ENCODE measurements at places on chromosomes 12 and 14.
A peak's percentile ranks its signal among the peaks of the same experiment; 100 is the strongest.

- no peak for DNase-seq
These were observed 4.4 kb upstream of the M6PR start for GRCh38 chr12:8953773-8954402.

- DNase-seq = no peak
These were observed 119.4 kb upstream of the PLEKHA5 start for GRCh38 chr12:19010087-19010486.

DNA sequence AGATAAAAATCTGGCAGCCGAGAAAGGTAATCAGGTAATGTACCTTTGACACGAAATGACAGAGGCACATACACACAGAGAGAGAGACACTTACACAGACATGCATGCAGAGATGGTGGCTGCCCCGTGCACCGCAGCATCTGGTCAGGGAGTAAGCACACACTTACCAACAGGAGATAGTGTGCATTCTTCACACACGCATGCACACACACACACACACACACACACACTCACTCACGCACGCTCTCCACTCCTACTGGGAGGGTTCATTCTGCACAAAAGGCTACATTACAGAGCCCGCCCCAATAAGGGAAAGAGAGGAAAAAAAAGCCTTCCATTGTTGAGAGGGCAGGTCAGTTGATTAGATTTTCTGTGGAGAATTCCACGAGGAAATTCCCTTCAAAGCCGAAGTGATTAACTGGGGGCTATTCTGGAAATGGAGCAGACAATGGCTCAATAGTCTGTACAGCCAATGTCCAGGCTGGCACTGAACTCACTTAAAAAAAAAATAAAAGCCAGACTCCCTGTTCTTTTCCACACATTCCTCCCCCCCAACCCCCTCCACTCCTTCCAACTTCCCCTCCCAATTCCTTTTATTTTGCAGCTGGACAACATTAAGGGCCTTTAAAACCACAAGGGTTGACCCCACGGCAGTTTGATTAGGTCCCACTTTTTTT lies 1.4 kb upstream of the SOX5 start:
- DNase-seq = peak; percentile 10

GRCh38 chr12:29710104-29710503 lies 73.6 kb downstream of the TMTC1 start:
- no peak for DNase-seq

DNA sequence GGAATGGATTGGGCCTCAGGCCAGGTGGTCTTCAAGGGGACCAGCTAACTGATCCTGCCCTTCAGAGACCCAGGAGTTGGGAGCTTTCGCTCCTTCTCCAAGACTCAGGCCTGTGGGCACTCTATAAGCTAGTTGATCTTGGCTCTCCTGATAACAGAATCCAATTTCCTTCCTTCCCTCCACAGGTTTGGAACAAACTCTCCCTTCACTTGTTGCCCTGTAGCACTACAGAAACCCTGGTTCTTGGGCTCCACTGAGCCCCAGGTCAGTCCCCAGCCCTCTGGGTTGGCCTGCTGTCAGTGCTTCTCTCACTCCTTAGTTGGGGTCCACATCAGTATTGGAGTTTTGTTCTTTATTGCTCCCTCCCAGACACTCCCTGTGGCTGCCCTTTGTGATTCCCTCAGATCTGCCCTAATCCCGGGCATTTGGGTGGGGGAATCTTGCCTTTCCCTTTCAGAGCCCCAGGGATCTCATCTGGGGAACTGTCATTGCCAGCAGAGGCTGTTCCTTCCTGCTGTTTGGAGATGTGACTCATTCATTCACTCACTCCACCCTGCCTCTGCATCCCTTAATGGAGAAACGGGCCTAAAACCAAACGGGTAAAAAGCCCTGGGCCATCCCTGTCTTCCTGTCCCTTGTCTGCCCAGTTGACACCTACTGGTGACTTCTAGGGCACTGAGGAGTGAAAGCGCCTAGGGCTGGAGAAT lies 4.4 kb upstream of the GPD1 start:
- DNase-seq = no peak

GRCh38 chr12:132282031-132282949 lies 47.1 kb downstream of the GALNT9 start:
- DNase-seq = no peak

GRCh38 chr12:108696111-108696995 lies 35.0 kb downstream of the CORO1C start:
- DNase-seq = no peak

DNA sequence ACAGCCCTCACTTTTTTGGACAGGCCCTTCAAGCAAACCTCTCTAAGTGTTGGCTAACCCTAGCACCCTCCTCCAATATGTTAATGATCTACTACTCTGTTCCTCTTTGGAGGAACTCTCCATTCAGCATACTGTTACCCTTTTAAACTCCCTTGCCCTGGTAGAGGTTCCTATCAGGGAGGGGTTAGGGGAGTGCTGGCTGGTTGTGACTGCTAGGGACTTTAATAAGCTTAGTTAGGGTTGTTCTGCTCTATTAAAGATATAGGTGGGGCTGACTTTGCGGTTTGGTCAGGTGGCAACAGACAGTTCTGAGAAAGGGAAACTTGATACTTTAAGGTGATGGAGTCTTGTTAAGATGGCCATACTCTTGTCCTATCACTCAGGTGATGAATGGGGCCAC lies 301.5 kb upstream of the FBXO33 start:
- no peak for DNase-seq

DNA sequence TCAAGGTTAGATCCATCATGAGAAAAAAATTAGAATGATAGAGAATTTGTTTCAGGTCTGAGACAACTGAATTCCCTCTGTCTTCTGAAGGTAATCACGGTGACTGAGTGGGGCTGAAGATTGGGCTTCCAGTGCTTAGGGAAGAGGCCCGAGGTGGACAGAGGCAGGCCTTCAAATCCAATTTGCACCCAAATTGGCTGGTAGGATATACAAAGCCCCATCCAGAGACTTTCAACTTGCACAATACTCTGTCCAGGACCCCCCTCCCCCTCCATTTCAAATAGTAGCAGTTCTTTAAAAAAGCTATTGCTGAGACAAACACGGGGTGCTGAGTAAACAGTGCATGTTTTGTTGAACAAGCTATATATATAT lies 3.6 kb upstream of the FOXG1 start:
- DNase-seq = no peak

DNA sequence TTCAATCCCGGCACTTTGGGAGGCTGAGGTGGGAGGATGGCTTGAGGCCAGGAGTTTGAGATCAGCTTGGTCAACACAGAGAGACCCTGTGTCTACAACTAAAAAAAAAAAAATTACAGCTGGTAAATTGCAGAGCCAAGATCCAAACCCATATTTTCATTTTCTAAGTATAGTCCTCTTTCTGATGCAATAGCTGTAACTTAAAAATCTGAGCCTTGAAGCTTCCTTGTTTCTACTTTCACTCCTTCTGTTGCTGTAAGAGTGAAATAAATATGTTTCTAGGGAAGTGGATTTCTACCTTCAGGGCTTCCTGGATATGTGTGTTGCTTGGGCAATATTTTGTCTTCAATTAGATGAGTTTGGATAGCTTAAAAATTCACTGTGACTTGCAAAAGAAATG lies 42.0 kb upstream of the PRICKLE1 start:
- DNase-seq = no peak

- no peak for DNase-seq
These were observed 300 bp upstream of the TTC5 start for GRCh38 chr14:20306079-20306423.

DNA sequence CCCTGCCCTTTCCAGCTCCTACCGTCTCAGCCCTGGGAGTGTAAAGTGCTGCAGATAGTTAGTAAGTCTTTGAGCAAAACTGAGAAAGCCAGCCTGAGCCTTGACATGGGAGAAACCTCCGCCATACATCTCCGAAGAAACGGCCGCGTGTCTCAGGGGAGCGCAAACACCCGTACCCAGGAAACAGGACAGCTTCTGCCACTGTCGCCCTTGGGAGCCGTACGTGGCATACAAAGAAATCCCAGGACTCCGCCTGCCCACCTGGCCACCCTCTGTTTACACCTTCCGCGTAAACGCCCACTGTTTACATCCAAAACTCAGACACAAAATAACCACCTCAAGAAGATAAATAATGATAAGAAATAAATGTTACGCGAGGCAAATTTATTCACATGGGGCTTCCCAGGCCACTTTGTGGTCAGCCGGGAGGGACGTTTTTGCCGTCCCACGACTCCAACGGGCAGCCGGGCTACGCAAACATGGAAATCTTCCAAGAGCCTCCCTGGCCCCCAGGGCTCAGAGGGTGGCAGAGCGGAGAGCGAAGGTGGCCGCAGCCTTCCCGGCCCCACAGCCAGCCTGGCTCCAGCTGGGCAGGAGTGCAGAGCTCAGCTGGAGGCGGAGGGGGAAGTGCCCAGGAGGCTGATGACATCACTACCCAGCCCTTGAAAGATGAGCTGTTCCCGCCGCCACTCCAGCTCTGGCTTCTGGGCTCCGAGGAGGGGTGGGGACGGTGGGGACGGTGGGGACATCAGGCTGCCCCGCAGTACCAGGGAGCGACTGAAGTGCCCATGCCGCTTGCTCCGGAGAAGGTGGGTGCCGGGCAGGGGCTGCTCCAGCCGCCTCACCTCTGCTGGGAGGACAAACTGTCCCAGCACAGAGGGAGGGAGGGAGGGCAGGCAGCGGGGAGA lies at the start of gene BDKRB2:
BDKRB2 (plus strand) TSS at position 689 of the 908 bp plus-strand sequence. CDS start 32,269 bp downstream, outside the sequence.
- peak; percentile 79 for DNase-seq

DNA sequence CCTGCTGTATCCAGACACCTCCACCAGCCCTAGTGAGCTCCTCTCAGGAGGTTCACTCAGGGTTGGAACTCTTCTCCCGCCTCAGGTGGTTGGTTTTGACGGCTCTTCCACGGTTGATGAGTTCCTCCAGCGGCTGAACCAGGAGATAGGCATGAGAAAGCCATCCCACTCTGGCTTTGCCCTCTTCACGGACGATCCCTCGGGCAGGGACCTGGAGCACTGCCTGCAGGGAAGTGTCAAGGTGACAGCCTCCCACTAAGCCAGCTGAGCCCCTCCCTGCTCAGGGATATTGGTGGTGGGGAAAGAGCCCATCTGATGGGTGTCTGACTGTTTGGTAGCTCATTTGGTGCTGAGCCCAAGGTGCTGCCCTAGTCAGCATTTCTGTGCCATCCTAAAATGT lies 20.4 kb downstream of the PIGH start:
- DNase-seq = no peak

All from renal cortex interstitium (tissue), 15 donors.